Omental fat pad (tissue), 4 donors: ENCODE measurements at places on chromosomes 5 and 9. TPM values are rescaled to one million over a fixed set of nuclear protein-coding genes. Genes with fewer than 3 reads are reported as not detected.
A peak's percentile ranks its signal among the peaks of the same experiment; 100 is the strongest.

- DNase-seq: no peak
These were observed 12.1 kb downstream of the GALNT10 start for GRCh38 chr5:154202379-154203260.

The DENND4C gene
- total RNA-seq: 133 TPM

The FBXL7 gene
- total RNA-seq: 47.1 TPM

The ANKRD18B gene
- total RNA-seq: not detected

The IL7R gene
- 13.4 TPM for total RNA-seq

DNA sequence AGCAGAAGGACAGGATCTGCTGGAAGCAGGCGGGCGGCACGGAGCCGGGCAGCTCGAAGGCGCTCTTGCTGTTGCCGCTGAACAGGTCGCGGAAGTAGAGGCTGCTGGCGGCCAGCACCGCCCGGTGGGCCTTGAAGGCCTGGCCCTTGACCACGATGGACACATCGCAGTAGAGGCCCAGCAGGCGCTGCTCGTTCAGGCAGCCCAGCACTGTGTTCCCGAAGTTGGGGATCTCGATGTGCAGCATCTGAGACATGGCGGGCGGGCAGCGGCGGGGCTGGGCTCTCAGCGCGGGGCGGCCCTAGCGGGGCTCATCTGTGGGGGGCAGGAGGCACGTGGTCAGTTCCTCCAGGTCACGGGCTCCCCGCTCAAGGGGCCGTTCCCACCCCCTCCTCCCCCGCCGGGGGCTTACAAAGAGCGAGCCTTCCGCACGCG is 44.8 kb downstream of the NACC2 start:
- DNase-seq: no peak

- DNase-seq: no peak
These were observed 158.5 kb downstream of the FSTL4 start for GRCh38 chr5:133453831-133454230.

GRCh38 chr5:21791304-21791703 is 1061.8 kb downstream of the CDH12 start:
- no peak for DNase-seq

The SLC27A6 gene
- not detected for total RNA-seq

- DNase-seq: no peak
These were observed 4.2 kb downstream of the DOCK2 start for GRCh38 chr5:169641253-169641652.

GRCh38 chr9:99358668-99359067 is 136.6 kb downstream of the SEC61B start:
- DNase-seq: no peak

- no peak for DNase-seq
These were observed 12.3 kb downstream of the GPBP1 start for GRCh38 chr5:57186194-57186593.

- no peak for DNase-seq
These were observed 69.9 kb downstream of the EHMT1 start for GRCh38 chr9:137688725-137689124.

- no peak for DNase-seq
These were observed 47.7 kb upstream of the ITGA1 start for GRCh38 chr5:52740007-52740406.

DNA sequence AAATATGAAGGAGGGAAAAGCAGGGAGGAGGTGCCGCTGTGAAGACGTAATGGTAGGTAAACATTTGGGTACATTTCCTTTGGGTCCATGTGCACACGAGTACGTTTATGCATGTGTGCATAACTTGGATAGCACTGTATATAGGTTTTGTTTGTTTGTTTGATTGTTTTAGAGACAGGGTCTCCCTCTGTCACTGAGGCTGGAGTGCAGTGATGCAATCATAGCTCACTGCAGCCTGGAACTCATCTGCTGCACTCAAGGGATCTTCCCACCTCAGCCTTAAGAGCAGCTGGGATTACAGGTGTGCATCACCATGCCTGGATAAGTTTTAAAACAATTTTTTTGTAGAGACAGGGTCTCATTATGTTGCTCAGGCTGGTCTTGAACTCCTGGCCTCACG is 94.0 kb downstream of the THBS4 start:
- no peak for DNase-seq

The MOB3B gene
- total RNA-seq: 9.7 TPM

- DNase-seq: no peak
These were observed 216.1 kb downstream of the COX7C start for GRCh38 chr5:86833868-86834267.

GRCh38 chr5:73387601-73388305 is 60.8 kb downstream of the FOXD1 start:
- no peak for DNase-seq

- no peak for DNase-seq
These were observed 22.8 kb upstream of the IFNE start for GRCh38 chr9:21504894-21505293.

GRCh38 chr5:72523960-72524582 is 16.9 kb upstream of the ZNF366 start:
- DNase-seq: no peak

DNA sequence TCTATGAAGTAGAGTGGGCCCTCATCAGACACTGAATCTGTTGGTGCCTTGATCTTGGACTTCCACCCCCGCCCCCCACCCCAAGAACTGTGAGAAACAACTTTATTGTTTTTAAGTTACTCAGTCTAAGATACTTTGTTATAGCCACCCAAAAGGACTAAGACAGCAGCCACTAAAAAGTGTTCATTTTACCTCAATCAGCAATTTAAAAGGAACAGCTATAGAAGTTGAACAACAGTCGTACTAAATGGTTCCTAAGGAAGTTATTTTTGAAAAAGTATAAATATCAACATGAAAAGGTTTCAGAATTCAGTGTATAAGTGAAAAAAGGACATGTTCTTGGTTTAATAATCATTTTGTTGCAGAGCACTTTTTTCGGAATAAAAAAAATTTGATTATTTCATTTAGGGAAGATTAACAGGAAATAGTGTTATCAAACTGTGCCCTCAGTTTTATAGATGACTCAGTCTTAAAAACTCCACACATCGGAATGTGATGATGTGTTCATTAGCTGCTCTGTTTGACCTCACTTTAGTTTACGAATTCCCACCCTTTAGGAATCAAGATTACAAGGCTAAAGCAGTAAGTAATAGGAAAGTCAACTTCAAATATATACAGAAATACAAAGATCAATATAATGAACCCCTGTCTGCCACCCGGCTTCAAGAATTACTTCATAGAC is 71.2 kb downstream of the MTAP start:
- DNase-seq: no peak

- DNase-seq: no peak
These were observed 1162.9 kb upstream of the WWC1 start for GRCh38 chr5:167128581-167128980.

The MIER3 gene
- 35.0 TPM for total RNA-seq

The ZDHHC11B gene
- 5.5 TPM for total RNA-seq

DNA sequence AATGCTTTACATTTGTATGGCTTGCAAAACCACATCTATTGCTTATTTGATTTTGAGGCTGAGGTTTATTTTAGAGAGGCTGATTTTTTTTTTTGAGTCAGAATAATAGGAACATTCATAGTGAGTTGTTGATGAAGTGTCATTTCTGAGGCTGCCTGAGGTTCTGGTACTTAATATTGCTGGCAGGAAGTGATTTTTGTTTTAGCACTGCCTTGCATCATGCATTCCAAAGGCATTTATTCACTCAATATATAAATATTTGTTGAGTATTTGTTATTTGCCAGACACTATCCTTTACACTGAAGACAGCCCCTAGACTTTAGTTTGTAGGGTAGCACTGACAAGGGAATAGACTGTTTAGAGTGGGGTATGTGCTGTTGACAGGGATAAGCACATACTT is 2.7 kb downstream of the RNF20 start:
- no peak for DNase-seq

GRCh38 chr9:133351908-133352634 is 4.1 kb downstream of the RPL7A start:
- no peak for DNase-seq

- DNase-seq: no peak
These were observed 114.4 kb downstream of the CHSY3 start for GRCh38 chr5:130018641-130019040.

- DNase-seq: no peak
These were observed 98.4 kb upstream of the HAND1 start for GRCh38 chr5:154576429-154576806.

DNA sequence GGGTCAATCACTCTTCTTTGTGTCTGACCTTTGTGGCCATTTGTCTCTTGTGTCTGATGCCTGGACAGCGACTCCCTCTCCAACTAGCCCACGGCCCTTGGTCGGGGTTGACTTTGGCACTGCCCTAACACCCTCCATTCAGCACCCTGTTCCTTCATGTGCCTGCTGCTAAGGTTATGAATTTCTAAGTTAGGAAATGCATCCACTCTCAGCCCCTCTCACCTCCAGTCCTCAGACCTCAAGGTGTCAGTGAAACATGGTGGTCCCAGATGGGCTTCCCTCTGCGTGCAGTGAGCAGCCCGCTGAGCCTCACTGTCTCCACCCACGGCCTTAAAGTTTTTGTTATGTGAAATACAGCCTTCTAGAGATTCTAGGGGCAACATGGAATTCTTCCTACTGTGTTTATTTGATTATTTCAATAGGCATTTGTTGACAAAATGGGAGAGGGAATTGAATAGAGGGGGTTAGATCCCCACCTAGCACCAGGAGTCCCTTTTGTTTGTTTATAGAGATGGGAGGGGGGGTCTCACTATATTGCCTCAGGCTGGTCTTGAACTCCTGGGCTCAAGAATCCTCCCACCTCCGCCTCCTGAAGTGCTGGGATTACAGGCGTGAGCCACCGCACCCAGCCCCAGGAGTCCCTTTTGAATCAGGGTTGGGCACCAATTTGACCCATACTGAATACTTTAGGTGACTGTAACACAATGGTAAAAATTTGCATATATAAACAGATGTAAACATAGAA is 1.6 kb upstream of the GLIPR2 start:
- DNase-seq: no peak

DNA sequence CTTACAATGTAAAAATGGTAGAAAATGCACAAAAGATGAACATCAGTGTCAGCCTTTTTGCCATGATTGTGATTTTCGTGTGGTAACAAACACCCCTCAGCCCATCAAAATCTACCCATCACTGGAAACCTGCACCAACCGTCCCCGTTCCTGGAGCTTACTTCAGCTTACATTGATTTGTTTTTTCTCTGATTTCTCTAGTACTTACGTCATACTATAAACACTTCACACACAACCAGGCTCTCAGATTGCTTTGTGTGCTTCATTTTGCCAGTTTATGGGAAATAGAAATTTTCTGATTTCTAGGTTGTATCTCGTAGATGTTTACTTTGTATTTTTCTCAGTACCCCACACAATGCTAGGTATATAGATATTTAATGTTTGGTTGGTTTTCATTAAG is 129.1 kb downstream of the RAB3C start:
- no peak for DNase-seq

- no peak for DNase-seq
These were observed 108.8 kb upstream of the LPAR1 start for GRCh38 chr9:111147041-111147440.

GRCh38 chr5:123351240-123351639 is 72.0 kb downstream of the CEP120 start:
- DNase-seq: no peak

DNA sequence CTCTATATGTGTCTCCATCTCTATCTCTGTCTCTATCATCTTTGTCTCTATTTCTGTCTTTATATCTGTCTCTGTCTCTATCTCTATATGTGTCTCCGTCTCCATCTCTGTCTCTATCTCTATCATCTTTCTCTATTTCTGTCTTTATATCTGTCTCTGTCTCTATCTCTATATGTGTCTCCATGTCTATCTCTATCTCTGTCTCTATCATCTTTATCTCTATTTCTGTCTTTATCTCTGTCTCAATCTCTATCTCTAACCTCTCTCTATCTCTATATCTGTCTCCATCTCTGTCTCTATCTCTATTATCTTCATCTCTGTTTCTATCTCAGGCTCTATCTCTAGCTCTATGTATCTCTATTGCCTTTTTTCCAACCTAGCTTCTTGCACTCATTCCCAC is 37.0 kb downstream of the IRX4 start:
- no peak for DNase-seq

The KIF12 gene
- total RNA-seq: not detected

GRCh38 chr5:176173647-176174046 is 64.6 kb upstream of the SIMC1 start:
- DNase-seq: no peak

DNA sequence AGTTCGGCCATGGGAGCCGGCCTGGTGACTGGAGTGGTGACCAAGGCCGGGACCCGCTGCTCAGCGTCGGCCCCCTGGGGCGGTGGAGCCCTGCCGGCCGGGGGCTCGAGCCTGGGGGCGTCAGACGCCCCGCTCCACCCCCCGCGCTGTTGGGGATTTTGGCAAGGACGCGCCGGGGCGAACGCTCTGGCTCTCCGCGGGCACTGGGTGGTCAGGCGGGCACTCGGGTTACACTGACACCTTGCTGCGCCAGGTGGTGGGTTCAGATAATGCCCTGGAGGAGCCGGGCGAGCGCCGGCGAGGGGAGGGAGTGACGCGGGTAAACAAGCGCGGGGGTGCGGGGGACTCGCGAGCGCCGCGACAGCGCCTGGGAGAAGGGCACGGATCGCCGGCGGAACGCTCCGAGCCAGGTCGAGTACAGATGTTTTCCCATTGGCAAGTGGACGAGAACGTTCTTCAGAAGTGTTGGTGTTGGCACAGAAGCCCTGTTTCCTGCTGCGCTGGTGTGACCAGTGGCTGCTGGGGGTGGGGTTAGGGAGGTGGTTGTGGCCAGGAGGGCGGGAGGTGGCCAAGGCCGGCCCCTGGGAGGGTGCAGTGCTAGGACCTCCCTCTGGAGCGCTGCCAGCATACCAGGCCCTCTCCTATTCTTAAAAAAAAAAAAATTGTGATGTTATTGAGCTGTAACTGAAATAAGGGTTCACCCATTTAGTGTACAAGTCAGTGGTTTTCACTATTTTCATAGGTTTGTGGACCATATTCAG is 773 bp downstream of the SQSTM1 start:
- peak; percentile 89 for DNase-seq

The RANBP3L gene
- 3.5 TPM for total RNA-seq

DNA sequence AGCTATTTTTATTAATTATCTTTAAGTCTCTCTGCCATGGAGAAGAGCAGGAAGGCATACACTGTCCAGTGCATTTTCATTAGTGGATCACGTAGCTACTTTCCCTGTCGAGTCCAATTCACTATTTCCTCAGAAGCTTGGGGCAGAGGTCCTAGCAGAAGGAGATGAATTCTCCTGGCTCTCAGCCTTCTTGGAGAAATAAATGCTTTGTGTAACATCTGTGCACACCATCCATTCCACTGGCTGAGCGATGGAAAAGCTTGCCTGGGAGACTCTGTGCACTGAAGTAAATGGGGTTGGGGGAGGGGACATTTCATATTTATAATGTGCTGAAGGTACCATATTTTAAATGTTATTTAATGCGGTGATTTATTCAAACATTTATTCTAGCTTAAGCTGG is 23.4 kb downstream of the PROP1 start:
- DNase-seq: no peak

DNA sequence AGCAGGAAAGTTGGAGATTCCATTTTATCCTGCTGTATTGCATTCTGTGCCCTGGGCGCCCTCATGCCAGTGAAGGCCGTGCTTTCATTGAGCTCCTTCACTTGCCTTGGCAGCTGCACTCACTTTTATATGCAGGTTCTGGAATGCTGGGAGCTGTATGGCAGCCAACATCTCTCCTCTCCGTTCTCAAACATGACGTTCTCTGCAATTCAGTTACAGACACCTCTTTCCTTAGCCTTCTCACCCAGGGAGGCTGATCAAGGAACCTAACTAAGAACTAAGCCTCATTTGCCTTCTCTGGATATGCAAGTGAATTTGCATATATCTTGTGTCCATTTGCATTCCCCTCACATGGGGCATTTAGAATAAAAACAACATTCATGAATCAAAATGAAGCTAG is 29.4 kb upstream of the PURA start:
- DNase-seq: no peak

The IER5L gene
- total RNA-seq: 16.8 TPM

- no peak for DNase-seq
These were observed 32.9 kb upstream of the SLC36A1 start for GRCh38 chr5:151414536-151414935.
